Activated CD4-positive, alpha-beta T cell treated with anti-CD3 and anti-CD28 coated beads, Interleukin-2, amount 10 ng/mL, durations not matched to agents 7 days and 5 days (primary cell): ENCODE measurements at places on chromosomes 5 and 9. TPM values are rescaled to one million over a fixed set of nuclear protein-coding genes. Genes with fewer than 3 reads are reported as not detected.

Gene SOHLH1
- not detected for total RNA-seq

- no peak for DNase-seq
Measured at GRCh38 chr5:95686651-95687050, 3.9 kb upstream of the SPATA9 start.

DNA sequence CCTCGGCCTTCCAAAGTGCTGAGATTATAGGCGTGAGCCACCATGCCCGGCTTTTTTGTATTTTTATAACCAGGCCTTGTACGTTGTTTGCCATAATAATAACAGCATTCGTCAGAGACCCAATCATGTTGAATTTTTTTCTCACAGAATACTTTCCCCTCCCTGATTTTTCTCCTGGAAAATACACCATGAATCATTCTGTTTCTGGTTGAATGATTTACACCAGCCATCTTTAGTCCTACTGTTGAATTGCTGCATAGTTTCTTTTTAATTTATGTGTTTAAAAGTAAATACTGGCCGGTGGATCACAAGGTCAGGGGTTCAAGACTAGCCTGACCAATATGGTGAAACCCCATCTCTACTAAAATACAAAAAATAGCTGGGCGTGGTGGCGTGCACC, 3.5 kb downstream of the CNOT8 start:
- no peak for DNase-seq

Gene SPATA31D4
- not detected for total RNA-seq

DNA sequence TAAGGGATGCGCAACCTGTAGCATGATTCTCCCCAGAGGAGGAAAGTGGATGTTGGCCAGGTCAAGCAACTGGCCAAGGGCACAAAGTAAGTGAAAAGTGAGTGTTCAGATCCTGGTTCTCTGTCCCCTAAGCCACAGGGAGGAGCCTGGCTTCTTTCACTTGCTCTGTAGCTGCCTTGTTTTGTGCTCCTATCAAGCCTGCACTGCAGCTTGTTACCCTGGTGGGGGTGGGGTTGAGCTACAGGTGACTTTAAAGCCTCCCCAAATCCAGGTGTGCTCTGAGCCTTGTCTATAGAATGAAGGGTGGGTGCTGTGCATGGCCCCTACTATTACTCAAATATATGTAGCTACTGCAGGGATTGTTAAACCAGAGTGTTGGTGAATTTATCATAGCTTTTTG, 32.9 kb downstream of the RALGPS1 start:
- DNase-seq, result peak; percentile 31

DNA sequence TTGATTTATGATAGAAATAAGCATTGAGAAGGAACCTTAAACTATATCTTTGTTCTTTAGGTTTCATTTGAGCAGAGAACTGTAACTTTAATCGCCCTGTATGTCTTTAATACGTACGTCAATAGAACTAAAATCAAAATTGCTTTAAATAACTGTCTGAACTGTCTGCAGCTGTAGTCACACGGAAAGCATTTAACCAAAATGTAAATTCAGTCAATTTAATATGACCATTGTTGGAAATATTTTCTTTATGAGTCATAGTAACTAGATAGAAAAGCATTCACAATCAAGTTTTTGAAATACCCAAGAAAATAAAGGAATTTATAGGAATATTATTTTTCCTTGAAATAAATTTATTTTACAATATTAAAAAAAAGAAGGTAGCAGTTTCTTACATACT, 157.1 kb upstream of the CDH6 start:
- DNase-seq, result no peak

DNA sequence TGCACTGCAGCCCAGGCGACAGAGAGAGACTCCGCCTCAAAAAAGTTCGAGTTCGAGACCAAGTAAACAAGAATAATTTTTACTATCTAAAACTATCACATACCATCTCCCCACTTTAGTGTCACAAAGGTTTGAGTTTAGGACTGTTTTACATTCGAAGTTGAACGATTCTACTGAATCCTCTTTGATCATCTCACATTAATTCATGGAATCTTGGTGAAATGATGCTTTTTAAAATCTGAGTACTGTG, 715 bp upstream of the RPS6 start:
- DNase-seq, result no peak

DNA sequence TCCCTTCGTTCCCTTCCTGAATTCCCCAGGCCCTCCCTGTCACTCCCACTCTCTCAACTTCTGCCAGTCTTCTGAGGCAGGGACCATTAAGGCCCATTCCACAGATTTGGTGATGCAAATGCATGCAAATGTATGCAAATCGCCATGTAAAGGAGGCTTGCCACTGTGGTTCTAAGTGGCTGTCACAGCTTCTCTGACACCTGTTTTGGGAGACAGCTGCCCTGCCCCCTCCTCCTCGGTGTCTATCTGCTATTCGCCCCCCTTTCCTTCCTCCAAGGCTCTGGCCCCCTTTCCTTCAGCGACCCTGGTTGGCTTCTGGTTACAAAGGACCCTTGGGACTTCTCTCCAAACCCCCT, 10.5 kb upstream of the ARAP3 start:
- no peak for DNase-seq

DNA sequence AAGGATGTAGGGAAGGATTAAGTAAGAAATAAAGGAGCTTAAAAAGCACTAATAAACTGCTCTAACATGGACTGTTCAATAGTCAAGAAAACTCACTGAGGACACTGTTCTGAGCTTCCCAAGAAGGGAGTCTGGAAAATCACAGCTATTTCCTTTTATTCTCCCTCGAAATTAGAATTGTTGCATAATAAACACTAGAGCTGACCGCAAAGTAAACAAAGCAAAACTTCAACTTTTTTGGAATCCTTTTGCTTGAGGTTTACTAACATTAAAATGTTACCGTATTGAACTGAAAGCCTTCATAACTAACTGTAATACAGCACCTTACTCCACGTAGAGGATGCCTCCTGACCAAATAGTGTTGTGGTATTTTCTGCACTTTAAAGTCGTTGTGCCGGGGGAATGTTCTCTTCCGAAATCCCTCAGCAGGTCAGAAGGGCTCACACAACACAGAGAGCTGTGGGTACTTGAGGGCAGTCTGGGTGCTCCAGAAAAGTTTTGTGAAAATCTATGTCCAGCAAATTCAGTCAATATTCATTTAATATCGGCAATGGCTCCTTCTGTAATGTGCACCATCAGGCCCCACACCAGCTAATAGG, 59.2 kb downstream of the TTLL11 start:
- no peak for DNase-seq

- no peak for DNase-seq
Measured at GRCh38 chr9:89225587-89225986, 47.0 kb upstream of the SHC3 start.

- no peak for DNase-seq
Measured at GRCh38 chr5:100852988-100853449, 50.1 kb downstream of the ST8SIA4 start.

- DNase-seq, result peak; percentile 98
Measured at GRCh38 chr9:33415501-33416038, 13.2 kb upstream of the AQP7 start.

DNA sequence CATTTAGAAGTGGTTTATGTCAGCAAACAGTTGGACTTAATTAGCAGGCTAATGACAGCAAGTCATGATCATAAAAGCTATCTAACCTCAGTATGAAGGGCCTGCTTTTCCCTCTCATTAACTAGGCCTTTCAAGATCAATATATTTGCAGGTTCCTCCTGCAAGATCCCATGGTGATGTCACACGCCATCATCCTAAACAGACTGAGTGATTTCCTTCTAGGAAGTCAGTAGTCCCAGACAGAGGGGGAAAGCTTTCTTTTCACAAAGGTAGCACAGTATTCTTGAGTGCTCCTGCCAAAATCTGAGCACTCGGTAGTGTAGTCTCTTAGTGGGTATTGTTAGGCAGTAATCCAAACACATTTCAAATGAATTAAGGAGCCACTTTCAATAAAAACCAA, 52.5 kb downstream of the UIMC1 start:
- no peak for DNase-seq

DNA sequence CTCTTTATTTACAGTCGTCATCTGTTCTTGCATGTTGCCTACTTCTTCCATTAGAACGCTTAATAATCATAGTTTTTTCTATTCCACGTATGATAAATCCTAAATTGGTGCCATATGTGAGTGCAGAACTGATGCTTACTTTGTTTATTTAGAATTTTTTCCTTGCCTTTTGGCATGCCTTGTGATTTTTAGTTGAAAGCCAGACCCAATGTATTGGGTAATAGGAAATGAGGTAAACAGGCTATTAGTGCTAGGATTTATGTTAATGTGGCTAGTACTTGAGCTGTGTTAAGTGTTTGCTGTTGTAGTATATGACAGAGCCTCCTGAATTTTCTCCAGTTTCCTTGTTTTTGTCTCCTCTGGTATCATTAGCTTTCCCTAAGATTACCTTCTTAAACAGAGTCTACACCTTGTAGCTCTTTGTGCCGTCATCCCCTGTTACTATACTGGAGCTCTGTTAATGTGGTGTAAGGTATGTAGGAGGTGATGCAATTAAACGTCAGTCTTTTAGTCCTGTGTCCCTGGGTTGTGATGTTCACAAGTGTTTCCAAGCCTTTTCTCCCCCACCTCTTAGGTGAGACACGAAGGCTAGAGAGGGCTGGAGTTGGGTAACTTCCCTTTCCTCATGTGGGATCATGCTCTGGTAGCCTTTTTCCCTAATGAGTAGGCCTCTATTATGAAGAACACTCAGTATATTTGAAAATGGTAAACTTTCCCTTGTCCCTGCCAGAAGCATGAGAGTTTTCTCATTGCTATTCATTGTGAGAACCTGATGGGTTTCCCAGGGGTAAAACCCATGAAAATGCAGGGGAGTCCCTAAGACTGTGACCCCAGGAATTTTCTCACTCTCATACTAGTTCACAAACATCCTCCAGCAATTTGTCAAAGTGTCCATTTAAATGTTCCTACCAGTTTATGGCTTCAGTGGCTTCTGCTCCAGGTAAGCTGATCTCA, 21.2 kb downstream of the SPATA31D3 start:
- DNase-seq, result no peak

GRCh38 chr5:176418251-176418650, 1.9 kb upstream of the CLTB start:
- no peak for DNase-seq

GRCh38 chr5:174731214-174732035, 7.0 kb downstream of the MSX2 start:
- no peak for DNase-seq
